Stimulated activated CD4-positive, alpha-beta T cell treated with anti-CD3 and anti-CD28 coated beads, Interleukin-1b, Interleukin-23, amount 100 ng/mL, for 48 hours (primary cell): ENCODE measurements at places on chromosomes 5 and 9.

DNA sequence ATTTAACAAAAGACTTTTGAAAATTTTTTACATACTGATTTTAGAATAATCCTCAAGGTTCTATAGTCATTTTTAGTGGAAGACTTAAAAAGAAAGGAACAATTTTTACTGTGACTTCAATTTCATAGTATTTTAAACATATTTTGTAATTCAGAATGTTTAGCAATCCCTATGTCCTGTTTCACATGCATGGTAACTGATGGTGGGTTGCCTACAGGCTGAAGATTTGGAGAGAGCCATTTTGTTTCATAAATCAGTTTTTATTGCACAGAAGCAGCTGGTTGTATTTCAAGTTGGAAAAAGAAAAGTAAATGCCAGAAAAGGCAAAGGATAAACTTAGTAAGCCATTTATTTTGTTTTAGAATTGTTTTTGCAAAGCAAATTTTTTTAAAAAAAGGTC is 24.0 kb downstream of the STARD4 start:
- no peak for DNase-seq

DNA sequence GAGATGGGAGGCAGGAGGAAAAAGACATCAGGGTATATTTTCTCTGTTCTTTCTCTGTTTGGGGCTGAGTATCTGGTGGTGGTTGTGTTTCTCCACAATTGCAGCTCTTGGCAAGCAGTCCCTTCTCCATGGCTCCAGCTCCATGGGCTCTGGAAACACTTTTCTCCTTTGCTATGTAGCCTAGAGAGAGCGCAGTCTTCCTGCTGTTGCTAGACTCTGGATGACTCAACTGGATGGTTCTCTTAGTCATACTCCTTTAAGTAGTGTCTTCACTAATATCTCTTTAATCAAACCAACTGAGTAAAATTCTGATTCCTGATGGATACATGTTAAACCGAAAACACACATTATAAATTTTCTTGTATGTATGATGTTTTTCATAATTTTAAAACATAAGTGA is 3.3 kb upstream of the PLGRKT start:
- DNase-seq = no peak

DNA sequence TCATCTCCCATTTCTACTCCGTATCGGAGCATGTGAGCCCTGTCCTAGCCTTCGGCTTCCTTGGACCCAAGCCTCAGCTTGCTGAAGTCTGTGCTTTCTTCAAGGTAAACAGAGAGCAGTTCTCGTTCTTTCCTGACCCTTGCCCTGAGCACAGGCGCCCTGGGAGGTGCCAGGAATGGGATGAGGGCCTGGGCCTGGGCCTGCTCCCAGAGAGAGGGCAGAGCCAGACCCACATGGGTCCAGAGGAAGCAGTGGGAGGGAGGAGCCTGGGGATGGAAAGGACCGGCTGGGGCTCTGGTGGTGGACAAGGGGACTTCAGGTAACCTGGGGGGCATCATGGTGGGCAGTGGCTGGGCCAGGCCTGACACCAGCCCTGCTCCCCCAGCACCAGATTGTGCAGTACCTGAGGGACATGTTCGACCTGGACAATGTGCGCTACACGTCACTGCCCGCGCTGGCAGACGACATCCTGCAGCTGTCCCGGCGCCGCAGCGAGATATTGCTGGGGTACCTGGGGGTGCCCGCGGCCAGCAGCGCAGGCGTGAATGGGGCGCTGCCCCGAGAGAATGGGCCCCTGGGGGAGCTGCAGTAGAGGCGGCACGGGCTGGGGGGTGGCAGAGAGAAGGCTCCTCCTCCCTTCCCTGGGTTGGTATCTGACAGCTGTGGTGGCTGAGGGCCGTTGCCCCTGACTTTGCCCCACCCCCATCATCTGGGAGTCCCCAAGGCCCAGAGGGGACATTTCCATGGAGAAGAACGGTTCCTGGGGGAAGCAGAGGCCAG is 10.9 kb upstream of the DOLPP1 start:
- DNase-seq = no peak

- no peak for DNase-seq
Observed at GRCh38 chr9:107345327-107345726, 62.2 kb downstream of the RAD23B start.

- no peak for DNase-seq
Observed at GRCh38 chr9:73847536-73847935, 649.6 kb upstream of the RORB start.

- no peak for DNase-seq
Observed at GRCh38 chr9:14396171-14396570, 82.2 kb upstream of the NFIB start.

- no peak for DNase-seq
Observed at GRCh38 chr9:116809656-116810055, 122.6 kb downstream of the TRIM32 start.

DNA sequence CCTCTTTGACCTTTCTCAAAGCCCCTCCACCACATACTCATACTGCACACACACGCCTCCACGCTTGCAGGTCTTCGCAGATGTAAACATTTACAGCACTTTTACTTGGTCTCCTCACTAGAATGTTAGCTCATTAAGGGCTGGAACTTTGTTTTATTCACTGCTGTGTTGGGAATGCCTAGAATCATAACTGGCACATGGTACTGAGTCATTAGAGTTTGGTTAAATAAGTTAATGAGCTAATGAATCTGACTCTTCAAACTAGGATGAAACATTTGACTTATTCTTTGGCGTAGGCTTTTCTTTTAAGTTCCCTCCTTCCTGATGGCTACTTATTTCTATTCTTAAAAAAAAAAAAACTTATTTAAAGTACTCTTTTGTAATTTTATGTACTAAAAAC is 28.9 kb downstream of the MAN2A1 start:
- no peak for DNase-seq

DNA sequence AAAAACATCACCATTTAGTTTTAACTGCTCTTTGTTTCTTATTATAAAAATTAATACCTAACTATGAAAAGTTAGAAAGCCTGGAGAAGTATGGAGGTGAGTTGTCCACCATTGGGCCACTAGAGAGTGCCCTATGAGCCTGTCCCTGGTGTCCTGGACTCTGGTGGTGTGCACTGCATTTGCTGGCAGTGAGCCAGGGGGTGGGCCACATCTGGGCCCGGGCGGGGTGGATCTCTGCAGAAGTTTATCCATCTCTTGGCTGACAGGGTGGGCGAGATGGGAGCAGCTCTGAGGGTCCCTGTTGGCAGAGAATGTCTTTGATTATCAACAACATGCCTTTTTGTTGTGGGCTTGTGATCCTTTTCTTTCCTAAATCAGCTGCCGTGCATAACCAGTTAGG is 8.2 kb downstream of the TENT4A start:
- no peak for DNase-seq

DNA sequence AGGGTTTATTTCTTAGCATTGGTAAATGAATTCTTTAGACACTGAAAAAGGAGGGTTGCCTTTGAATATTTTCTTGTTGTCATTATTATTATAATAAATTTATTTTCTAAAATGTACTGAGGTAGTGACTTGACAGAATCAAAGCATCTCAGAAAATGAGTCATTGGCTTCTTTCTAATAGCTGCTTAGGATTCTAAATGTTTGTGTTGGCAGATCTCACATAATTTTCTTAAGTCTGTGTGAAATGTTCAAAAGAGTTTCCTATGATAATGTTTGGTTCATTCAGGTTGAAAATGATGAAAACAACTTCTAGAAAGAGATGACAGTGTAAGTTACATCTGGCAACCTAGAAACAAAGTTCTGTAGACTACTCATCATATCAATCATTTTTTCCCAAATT is 69.7 kb downstream of the SH3GL2 start:
- no peak for DNase-seq

- no peak for DNase-seq
Observed at GRCh38 chr5:112034421-112034979, 277.5 kb upstream of the NREP start.

- DNase-seq = no peak
Observed at GRCh38 chr9:109887079-109887478, 107.1 kb downstream of the PALM2AKAP2 start.

GRCh38 chr5:132010645-132010988 is 841 bp downstream of the ACSL6 start:
- no peak for DNase-seq

GRCh38 chr5:146079695-146080373 is 25.5 kb downstream of the PLAC8L1 start:
- peak; percentile 10 for DNase-seq

DNA sequence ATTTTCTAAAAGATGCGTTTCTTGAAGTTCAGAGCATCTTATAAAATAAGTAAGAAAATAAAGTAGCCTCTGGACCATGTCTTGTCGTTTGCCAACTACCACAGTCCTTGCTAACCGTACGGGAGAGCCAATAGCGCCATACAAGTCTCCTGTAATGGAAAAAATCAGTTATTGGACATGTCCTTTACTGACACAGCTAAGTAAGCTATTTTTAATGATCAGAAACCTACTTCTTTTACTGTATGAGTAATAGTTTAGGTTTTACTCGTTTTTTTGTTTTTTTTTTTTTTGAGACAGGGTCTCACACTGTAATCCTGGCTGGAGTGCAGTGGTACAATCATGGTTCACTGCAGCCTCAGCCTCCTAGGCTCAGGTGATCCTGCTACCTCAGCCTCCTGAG is 37.7 kb upstream of the RAPGEF6 start:
- DNase-seq = no peak

GRCh38 chr5:147481376-147481775 is 28.5 kb downstream of the DPYSL3 start:
- DNase-seq = no peak

DNA sequence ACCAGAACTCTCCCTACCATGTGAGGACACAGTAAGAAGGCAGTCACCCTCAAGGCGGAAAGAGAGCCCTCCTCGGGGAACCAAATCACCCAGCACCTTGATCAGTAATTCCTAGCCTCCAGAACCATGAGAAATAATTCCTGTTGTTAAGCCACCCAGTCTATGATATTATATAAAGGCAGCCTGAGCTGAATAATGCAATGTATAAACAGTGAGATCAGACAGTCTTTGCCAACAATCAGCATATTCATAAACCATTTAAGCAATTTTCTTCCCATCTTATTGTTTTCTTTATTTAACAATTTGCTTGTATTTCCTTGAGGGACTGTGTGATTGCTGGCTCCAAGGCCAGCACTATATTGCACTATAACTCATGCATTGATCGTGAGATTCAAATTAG is 144.4 kb upstream of the DAPK1 start:
- DNase-seq = no peak

GRCh38 chr5:59061377-59061776 is 478.5 kb downstream of the RAB3C start:
- no peak for DNase-seq

GRCh38 chr9:113129884-113130283 is 20.9 kb upstream of the SLC31A2 start:
- DNase-seq = no peak

DNA sequence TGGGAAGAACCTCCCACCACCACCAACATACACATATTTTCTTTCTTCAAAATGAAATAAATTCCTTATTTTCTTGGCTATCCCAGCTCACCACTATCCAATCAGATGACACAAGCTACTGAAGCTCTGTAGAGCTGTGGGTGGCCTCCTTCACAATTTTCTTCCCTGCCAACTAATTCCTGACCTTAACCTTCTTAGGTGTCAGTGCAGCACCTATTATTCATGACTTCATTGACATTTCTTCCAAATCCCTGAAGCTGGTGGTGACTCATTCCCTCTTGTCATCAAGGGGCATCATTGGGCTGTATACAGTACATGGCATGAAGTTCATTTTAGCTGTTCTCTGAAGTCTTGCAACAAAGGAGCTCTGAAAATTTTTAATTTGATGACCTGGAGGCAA is 42.0 kb upstream of the ADRA1B start:
- DNase-seq = no peak

DNA sequence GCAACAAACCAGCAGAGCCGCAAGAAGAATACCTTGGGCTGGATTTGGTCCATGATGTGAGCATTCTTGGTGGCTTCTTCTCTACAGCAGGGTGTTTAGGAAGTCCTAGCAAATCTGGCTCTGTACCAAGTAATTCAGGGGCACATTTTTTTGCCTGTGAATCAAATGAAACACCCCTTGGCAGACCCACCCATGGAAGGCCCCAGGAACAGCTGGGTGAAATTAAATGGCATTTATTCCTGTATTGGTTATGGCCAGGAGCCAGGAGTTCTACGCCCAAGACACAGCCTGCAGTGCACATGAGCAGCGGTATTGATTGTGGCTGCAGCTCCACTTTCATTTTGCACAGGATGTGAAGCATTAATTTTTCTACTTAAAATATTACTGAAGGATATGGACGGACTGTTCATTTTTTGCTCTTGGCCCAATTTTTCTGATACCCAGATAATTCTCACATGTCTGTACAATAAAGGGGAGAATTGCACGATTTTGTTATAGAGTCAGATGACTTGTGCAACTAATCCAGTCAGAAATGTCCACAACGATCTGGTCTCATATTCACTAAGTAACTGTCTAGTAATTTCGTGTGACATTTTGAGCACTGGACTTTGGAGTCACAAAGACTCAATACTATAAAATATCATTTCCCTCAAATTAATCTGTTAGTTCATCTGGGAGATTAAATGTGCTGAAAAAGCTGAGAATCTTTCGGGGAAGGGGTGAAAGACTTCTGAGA is 120.7 kb upstream of the APC start:
- DNase-seq = no peak

- no peak for DNase-seq
Observed at GRCh38 chr9:79013715-79014610, 557.8 kb upstream of the TLE4 start.

- no peak for DNase-seq
Observed at GRCh38 chr5:167571824-167572223, 719.6 kb upstream of the WWC1 start.

GRCh38 chr5:52983731-52984636 is 5.2 kb upstream of the ITGA2 start:
- DNase-seq = no peak

- no peak for DNase-seq
Observed at GRCh38 chr9:112166176-112167140, 8.6 kb downstream of the SUSD1 start.
